ENCODE measurements at places on chromosomes 1 and 21. TPM values are rescaled to one million over a fixed set of nuclear protein-coding genes. Genes with fewer than 3 reads are reported as not detected.

Gene SELP
- not detected for total RNA-seq

Gene KRTAP19-3
- not detected for total RNA-seq

Gene CASZ1
- total RNA-seq, result 10.4 TPM

Gene NRIP1
- total RNA-seq, result 28.6 TPM

Gene PLPPR5
- total RNA-seq, result not detected

Gene AGT
- total RNA-seq, result 38.6 TPM

Gene WDR4
- 35.4 TPM for total RNA-seq

Gene LCE6A
- not detected for total RNA-seq

Gene SYDE2
- total RNA-seq, result 19.9 TPM

Gene KCNN3
- total RNA-seq, result not detected

Gene DFFB
- total RNA-seq, result 7.7 TPM

Gene SLC9C2
- total RNA-seq, result not detected
